ENCODE measurements at places on chromosomes 2 and 18.

- no peak for DNase-seq
Observed at GRCh38 chr18:48216639-48217257, 192.4 kb downstream of the ZBTB7C start.

DNA sequence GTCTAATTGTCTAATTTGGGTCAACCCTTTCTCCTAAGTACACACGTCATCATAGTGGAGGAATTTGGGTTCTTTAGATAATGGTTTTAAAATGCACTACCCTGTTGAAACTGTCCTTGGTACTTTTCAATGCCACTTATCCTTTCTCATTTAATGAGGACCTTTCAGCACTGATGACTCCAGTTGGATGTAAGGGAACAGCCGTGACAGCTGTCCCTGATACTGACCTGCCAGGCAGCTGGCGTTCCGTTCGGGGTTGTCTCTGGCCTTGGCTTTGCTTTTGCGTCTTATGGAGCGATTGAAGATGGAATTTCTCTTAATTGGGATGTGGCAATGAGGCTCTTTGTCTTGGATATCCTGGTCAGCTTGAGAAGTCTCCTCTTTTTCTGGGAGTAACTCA is 38.7 kb downstream of the NGEF start:
- no peak for DNase-seq

DNA sequence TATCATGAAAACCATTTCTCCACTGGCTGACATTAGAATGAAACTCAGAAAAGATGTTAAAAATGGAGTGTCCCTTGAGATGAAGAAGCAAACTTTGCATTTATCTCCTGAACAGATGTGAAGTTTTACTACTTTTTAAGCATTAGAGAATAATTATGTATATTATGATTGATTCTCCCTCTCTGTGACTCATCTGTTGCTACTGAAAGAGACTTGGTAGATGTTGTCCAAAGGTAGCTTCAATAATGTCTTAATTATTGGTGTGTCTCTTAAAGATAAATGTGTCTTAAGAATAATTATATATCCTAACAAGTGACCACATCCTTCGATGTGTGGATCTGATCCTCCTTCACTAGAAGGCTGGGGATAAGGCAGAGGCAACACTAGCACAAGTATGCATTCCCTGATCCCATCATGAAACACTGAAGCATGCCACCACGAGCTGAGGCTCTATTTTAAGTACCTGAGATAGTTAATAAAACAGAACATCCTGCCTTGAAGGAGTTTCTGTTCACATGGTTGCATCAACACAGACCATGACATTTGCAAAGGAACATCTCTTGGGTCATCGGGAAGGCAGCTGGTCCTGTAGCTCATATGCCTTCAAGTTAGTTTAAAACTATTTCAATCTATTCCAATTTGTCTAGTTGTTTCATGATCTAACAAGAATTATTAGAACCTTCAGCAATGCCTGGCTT is 15.5 kb downstream of the RND3 start:
- DNase-seq: no peak

DNA sequence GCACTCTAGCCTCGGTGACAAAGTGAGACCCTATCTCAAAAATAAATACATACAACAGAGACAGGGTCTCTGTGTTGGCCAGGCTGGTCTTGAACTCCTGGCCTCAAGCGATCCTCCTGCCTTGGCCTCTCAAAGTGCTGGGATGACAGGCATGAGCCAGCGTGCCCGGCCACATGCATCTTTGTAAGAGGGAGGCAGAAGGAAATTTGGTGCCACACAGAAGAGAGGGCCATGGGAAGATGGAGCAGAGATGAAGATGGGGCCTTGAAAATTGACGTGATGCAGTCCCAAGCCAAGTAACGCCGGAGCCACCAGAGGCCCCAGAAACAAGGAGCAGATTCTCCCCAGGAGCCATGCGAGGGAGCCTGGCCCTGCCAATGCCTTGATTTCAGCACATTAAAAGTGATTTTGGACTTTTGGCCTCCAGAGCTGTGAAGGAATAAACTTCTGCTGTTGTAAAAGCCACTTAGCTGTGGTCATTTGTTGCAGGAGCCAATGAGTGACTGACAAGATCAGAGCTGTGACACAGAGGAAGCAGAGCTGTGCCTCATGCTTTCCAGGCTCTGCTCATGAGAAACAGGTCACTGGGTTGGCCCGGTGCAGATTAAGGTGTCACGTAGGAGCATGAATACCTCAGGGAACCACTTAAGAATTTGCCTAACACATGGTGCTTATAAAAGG is 2.7 kb upstream of the SLC66A2 start:
- no peak for DNase-seq
